ENCODE measurements at places on chromosomes 11 and 22.

DNA sequence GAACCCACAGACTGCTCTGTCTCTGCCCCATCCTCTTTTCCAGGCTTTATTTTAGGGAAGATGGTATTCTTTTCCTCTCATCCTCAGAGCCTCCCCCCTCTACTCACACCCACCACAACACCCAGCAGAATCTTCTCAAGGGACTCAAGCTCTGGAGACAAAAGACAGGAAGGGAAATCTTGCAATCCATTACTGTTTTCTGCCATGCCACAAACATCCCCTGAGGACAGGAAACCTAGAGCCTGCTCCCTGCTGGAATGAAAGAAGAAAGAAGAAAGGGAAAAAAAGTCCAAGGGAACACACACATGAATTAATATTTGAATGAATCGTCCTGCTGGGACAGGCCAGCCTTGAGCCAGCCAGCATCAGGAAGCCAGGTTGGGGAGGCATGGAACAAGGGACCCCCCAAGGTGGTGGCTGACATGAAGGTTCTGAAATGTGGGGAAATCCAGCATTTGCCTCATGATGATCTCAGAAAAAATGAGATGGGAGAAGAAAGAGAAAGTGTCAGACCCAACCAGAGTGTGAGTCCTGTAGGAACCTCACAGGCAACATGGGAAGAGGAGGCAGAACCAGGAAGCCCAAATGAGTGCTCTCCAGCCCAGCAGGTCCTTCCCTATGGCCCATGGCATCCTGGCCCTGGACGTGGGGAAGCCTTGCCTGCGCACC, 34.0 kb downstream of the SLCO2B1 start:
- no peak for DNase-seq

DNA sequence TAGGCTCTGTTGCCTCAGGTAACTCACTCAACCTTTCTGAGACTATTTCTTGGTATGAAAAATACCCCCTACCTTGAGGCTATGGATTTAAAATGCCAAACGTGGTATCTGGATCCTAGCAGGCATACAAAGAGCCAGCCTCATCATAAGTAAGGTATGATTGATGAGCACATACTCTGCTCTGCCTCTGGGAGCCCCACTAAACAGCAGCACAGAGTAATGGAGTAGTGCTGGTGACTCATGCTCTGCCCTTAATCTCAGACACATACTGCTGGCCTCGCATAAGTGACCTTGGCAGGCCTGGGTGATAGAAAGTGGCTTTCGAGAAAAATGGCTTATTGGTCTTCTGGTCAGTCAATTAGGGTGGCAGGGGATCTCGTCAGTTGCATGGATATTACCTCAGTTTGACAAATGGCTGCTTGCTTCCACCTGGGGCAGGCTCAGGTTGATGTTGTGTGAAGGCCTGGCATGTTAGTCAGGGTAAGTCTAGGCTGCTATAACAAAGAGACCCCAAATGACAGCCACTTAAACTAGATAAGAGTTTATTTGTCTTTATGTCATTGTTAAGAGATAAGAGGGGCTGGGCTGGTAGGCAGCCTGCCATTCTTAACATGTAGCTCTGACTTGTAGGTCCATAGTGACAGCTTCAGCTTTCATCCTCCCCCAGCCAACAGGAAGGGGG, 15.2 kb upstream of the SLC6A5 start:
- no peak for DNase-seq

- DNase-seq = no peak
These were observed 123.6 kb downstream of the GALNT18 start for GRCh38 chr11:11498195-11498594.

DNA sequence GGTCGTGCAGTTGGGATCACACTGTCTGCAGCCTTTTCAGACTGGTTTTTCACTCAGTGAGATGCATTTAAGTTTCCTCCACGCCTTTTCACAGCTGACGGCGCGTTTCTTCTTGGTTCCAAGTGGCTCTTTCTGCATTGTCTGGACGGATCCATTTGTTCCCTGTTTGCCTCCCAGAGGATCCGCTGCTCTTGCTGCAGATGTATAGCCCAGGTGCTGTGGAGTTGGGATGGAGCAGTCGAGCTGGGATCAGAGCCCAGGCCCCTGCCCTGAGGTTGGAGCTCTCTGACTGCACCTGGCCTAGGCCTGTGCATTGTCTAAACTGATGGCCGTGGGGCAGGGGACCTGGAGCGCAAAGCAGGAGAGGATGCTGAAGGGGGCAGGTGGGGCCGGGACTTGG, 51.6 kb downstream of the PARVB start:
- no peak for DNase-seq

GRCh38 chr11:13225038-13226001, 52.3 kb upstream of the BMAL1 start:
- no peak for DNase-seq

- no peak for DNase-seq
These were observed 259.1 kb downstream of the TBC1D22A start for GRCh38 chr22:47021371-47022074.

GRCh38 chr22:32617271-32617670, 142.7 kb downstream of the FBXO7 start:
- DNase-seq = no peak
